ENCODE measurements at places on chromosomes 6 and 20.

DNA sequence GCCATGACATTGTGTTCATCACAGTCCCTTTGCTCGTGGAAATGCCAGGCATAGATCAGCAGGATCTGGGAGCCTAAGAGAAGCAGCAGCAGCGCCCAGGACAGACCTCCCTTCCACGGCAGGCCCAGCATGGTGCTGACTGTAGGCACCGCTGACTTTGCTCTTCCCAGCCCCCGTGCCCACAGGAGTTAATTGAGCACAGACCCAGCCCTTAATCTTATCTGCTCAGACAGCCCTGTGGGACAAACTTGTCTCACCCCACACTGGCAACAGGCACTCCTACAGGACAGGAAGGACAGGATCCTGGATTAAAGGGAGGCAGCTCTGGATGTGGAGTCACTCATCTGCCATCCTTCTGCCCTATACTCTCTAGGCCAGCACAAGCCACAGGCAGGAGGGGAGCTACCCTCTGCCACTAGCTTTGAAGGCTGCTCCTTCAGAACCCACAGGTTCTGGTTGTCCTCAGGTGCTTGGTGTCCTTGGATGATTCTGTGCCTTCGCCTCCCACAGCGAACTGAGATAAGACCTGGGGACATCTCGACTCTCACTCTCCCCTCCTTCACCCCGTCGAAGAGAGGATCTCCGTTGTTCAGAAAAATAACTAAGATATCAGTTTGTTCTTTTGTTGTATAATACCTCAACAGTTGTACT, at the start of gene CST9L:
CST9L (minus strand) TSS at position 165 of the 651 bp plus-strand sequence; CDS start at position 131, 34 bp downstream.
- DNase-seq = no peak

DNA sequence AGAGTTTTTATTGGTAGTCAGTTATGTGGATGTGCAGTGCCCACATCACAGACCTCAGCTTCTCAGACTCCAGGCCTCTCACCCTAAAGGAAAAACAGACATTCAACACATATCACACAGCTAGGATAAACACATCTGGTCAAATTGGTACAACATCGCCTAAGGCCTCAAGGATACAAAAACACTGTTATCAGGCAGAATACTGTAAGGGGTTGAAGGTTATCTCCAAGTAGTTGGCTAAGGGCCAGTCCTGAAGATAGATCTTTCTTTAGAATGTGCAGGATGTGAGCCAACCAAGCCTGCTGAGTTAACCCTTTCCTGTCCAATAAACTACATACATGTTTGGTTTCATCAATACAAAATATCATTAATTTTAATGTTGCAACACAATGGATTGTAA, 308.4 kb upstream of the GJE1 start:
- DNase-seq = no peak

GRCh38 chr20:34268145-34268544, 26.9 kb downstream of the ASIP start:
- DNase-seq = no peak

GRCh38 chr6:141653590-141653989, 479.1 kb upstream of the GJE1 start:
- DNase-seq = no peak

DNA sequence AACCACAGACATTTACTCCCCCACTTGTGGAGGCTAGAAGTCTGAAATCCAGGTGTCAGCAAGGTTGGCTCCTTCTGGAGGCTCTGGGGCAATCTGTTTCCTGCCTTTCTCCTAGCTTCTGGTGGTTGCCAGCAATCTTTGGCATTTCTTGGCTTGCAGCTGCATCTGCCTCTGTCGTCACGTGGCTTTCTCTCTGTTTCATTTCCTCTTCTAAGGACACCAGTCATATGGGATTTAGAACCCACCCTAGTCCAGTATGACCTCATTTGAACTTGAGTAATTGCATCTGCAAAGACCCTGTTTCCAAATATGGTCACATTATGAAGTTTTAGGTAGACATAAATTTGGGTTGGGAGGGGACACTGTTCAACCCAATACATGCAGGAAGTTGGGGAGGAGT, 56.2 kb upstream of the EPB41L1 start:
- DNase-seq = no peak

- no peak for DNase-seq
Measured at GRCh38 chr6:139011980-139012379, 16.6 kb upstream of the ABRACL start.

DNA sequence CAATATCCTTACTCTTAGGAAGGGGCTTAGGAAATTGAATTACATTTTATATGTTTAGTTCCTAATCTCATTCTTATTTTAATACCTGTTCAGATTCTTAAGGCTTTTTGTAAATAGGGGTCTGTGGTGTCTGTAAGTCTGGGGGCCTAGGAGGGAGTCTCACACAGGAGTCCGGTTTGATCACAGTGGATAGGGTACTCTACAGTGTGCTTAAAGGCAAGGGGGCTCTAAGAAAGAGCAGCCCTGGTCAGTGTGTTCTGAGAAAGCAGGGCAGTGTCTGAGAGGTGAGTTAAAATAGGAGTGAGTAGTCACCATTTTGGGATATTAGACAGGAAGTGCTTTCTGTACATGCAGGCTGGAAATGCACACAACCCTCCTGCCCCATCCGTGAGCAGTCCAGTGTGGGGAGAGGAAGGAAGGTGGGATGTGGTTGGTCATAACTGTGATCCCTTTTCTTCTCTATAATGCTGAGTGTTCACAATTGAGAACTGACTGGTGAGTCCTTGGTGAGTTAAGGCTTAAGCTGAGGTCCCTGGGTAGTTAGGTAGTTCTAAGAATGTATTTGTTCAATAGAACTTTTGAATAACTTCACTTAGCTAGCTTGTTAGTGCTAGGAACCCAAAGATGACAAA, 50.0 kb downstream of the CDKAL1 start:
- no peak for DNase-seq

GRCh38 chr20:25258828-25259227, 10.9 kb downstream of the PYGB start:
- DNase-seq = no peak

GRCh38 chr6:38799529-38800184, 84.5 kb downstream of the DNAH8 start:
- no peak for DNase-seq

DNA sequence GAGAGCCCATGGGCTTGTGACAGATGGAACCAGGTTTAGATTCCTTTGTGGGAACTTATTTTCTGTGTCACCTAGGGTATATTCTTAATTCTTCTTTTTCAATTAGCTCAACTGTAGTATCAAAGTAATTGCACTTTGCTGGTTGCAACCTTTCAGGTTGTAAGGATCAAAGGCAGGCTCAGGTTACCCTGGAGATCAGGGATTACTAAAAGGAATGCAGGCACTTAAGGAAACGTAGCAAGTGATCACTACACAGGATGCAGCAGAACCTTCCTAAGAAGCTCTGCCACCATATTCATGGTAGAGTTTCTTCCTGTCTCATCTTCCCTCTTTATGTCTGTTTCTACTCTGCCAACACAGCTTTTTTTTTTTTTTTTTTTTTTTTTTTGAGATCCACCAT, 133.2 kb upstream of the JAG1 start:
- DNase-seq = no peak

GRCh38 chr6:170388113-170388512, 81.6 kb downstream of the FAM120B start:
- DNase-seq = no peak

DNA sequence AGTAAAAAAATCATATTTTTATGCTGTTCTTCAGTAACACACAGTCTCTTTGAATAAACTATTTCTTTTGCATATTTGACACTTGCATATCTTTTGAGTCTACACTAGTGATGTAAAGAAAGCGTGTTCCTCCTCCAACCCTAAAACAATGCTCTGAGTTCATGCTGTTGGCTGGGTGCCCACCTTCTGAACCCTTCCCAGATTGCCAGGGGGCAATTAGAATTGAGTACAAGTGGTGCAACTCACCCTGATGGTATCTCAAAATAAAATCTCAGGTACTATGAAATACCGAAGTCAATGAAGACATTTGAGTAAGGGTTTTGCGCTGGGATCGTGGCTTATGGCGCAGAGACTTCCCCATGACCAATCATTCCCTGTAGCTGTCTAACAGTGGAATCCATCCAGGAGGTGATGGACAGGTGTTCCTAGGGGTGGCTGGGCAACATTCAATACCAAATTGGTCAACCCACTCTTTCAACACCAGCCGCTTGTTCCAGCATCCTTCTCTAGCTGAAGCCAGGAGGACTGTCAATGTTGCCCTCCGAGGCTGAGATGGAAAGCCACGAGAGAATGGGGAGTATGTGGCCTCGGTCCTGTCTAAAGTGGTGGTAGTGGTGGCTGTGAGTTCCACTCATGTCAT, 94.4 kb upstream of the ZNFX1 start:
- DNase-seq = no peak

DNA sequence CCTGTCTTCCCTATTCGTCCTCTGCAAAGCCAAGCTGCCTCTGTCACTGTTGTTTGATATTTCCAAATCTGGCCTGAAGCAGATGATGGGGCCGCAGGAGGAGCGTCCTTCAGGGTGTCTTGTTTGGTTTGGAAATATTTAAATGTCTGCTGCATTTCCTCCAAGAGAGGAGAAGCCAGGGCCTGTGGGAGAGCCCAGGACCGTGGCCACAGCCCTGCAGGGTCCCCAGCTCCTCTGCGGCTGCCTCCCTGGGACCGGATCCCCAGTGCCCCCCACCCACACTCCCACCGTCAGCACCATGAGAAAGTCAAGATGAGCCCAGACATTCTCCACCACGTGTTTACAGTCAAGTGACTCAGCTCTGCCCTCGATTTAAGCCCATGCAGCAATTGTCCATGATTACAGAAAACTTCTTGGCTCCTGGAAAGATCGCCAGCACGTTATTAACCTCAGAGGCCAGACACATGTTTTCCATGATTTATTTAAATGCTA, 18.2 kb downstream of the FOXF2 start:
- no peak for DNase-seq

DNA sequence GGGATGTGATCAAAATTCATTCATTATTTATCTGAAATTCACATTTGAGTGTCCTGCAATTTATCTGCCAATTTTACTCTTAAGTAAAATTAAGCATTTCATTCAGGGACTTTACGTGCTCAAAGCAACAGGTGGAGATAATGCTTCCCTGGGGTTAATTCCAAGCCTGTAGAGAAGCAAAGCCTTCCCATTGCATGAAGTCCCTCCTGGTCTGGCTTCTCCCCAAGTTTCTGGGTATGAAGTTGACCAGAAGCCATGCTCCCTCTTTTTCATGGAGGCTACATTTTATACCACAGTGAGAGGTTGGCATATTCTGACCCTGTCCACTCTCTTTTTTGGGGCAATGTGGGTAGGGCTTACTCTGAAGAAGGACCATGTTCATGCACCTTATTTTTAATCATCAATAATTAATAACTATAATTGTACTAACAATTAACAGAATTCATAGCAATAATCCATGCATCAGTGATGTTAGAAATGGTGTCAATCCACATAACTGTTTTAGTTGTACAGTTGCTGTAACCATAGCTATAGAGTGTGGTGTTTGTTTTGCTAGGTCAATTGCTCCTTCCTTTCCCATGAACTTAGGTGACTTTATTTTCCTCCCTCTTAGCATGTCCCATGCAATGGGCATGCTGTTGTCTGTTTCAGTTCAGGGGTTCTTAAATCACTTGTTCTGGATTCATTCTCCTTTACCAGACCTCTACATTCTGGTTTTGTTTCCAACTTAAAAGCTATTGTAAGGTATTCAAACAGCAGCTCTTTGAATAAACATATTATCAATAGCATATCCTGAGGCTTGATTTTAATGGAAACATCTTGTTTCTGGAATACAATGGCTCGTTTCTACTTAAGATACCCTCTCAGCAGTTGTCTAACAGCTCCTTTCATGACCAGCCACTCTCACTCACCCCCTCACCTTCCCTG, 1.5 kb downstream of the LAMA4 start:
- DNase-seq = no peak

- DNase-seq = peak; percentile 57
Measured at GRCh38 chr20:25077610-25078169, 4.3 kb downstream of the VSX1 start.

- DNase-seq = no peak
Measured at GRCh38 chr6:157330831-157331230, 7.5 kb upstream of the TMEM242 start.

- DNase-seq = no peak
Measured at GRCh38 chr6:42507195-42507594, 55.5 kb upstream of the TRERF1 start.

DNA sequence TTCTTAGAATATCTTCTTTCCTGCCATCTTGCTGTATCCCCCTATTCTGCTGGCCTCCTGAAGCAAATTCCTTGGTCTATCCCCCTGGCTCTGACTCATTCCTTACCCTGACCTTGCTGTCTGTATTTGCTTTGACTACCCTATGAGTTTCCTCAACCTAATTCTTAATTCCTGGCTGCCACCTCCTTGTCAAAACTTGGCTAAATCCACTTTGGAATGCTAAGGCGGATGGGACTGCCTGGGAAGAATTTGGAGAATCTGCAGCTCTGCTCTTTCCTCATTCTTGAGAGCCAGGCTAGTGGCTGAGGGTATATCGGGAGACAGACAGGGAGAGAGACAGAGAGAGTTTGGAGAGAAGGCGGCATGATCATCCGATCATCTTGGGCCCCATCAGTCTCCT, 24.4 kb downstream of the CAP2 start:
- DNase-seq = no peak

DNA sequence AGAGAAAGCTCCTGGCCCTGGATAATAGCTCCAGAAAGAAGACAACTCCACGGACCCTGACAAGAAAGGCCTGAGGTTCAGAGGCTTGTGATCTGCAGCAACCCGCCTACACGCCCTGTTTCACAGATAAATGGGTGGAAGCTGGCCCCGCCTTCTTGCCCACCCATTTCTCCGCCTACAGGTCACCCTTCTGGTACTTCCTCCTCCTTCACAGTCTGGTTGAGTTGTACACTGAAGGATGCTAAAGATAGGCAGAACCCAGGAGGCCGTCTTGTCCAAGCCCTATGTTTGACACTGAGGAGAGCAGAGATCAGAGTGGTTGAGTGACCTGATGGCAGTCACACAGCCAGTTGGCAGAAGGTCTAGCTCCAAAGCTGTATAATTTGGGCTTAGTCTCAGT, 34.2 kb upstream of the MDGA1 start:
- DNase-seq = no peak

DNA sequence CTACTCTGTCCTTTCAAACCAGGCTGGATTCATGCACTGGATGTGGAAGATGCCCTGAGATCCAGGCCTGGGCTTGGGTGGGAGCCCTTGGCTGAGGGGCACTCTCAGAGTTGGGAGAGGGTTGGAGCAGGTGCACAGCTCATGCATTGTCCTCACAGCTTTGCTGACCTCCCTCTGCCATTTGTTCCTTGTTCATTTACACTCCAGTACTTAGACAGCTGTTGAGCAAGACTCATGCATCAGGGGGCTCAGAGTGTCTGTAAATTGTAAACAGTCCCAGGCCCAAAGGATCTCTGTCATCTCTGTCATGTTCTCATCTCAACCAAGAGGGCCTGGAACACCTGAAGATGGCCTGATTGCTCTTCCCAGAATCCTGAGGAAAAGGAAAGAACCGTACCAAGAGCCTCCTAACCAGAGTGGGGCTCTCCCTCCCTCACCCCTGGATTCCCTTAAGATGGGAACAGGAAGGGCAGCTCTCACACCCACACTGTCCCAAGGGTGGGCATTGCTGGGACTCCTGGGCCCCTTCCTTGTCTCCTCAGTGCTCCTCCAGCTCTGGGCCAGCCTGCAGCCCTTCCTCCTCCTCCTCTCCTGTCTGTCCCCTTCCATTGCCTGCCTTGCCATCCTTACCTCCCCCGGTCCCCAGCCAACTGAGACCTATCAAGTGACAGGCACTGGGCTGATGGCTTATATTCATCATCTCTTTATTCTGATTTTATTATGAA, 132.9 kb downstream of the FOXO3 start:
- DNase-seq = no peak

Measured in glutamatergic neuron (in vitro differentiated cells).